ENCODE measurements at places on chromosomes 4 and X.
A peak's percentile ranks its signal among the peaks of the same experiment; 100 is the strongest.

GRCh38 chr4:152100379-152101201 lies 339.8 kb upstream of the GATB start:
- DNase-seq: no peak

DNA sequence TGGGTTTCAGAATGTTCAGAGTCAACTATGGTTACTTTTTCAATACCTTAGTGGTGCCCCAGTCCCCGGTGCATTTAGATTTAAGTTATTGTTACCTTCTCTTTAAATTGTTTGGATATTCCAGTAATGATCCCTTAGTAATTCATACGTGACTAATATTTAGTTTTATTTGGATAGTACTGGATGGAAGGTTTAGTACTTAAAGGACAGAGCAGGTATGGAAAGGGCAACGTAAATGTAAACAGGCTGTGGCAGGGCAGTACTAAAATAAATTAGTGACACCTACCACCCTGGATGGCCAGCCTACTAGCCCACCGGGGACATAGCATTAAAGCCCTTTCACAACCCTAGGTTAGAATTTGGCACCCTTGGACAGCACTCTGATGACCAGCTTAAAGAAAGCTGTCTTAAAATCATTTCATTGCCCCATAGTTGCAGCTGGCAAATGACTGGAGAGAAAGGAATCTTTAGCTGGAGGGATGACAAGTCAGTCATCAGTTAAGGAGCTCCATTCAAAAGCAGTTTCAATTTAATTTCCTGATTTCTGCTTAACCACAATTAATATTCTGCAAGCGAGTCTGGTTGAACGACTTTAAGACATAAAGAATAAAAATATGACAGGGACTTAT lies 16.4 kb downstream of the PLP1 start:
- peak; percentile 72 for DNase-seq

DNA sequence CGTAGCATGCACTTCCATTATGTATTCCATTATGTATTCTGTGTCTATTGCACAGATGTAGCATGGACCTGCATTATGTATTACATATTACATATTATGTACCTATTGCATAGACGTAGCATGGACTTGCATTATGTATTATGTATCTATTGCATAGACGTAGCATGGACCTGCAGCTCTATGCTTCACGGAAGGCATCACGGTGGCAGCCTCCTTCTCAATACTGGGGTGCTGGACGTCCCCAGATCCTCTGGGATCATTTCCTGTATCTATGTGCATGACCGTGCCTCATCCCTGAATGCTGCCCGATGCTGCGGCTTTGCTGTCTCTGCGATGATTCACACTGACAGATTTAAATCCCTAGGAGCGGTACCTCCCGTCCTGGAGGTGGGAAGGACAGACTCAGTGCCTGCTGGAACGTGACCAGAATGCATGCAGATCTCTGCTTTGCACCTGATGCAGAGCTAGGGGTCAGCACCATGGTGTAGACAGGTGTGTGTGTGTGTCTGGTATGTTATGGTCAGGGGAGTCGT lies 317.5 kb downstream of the DHRSX start:
- DNase-seq: no peak

GRCh38 chr4:77801260-77801608 lies 17.9 kb downstream of the CNOT6L start:
- no peak for DNase-seq

DNA sequence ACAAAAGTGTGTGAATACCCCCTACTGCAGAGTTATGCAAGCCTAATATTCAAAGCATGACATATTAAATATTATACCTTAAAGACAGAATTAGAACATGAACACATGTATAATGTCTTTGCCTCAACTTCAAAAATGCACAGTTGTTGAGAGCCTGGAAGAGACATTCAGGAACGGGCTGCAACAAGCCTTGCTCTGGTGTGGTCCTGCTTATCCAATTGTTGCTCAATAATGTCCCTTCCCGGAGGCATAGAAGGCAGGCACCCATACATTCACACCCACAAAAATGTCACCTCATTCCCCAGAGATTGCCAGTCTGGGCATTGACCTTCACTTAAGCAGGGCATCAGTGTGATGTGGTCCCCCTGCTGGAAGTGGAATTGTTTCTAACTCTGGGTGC lies 238.8 kb downstream of the CBR4 start:
- DNase-seq: no peak

GRCh38 chr4:184100297-184100885 lies 117.3 kb downstream of the ENPP6 start:
- DNase-seq: peak; percentile 24

DNA sequence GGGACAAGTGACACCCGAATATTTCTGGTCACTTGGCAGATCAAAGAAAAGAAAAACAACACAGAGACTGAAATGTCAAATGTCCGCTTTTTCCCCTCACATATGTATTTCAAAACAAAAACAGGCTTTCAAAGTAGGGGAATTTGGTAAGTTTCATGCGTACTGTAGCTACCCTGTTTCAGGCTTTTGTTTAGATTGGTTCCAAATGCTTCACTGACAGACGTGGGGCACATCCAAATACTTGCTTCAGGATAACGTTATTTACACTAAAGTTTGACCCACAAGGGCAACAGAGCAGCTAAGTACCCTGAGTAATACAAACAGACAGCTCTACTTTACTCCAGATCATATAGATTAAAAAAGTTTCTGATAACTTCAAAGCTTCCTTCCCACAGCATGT lies 804.5 kb upstream of the POU3F4 start:
- no peak for DNase-seq

DNA sequence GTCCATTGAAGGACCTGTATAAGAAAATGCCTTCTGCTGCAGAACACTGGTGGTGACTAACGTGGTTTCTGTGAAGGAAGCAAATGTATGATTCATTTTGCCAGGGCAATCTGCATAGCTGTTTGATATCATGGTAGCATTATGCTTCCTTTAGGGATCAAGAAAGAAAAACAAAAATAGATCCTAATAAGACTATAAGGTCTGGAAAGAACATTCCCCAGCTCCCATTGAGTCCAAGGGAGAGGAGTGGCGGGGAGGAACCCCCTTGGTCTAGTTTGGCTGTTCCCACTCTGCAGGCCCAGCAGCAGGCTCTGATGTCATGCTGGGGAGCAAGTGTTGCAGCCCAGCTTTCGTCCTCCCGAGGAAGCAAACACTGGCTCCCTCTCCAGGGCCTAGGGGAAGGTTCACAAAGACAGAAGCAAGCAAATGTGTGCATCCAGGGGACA lies 154.5 kb upstream of the GALNT7 start:
- DNase-seq: peak; percentile 85

DNA sequence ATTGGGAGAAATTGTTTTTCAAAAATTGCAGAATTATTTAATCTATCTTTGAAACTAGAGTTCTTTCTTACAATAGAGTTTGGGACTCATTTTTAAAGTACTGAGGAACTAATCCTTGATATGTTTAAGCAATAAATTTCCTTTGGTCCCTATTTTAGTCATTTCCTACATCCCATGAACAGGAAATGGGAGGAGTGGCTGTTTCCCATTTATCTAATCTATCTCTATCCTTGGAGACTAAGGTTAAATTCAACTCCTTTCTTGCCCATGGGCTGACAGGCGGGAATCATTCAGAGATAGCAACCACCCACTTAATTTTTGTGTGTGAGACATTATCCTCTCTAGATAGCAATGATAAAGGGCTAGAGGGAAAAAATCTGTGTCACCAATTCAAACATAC lies 131.6 kb upstream of the EMCN start:
- no peak for DNase-seq

DNA sequence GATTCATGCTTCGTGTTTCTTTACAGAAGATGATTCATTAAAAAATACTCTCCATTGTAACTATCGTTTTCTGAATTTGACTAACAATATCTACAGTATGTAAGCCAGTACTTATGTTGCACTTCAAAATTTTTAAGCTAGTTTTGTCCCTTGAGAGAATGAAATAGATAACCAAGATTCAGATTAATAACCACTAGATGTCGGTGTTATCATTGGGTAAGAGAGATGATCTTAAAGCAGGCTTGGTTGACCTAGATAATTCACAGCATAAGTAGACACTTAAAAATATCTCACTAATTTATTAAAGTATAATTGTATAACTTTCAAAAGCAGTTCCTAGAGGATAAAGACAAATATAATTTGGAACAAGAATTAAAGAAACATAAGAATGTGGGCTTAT lies 430.9 kb downstream of the C4orf33 start:
- DNase-seq: no peak

DNA sequence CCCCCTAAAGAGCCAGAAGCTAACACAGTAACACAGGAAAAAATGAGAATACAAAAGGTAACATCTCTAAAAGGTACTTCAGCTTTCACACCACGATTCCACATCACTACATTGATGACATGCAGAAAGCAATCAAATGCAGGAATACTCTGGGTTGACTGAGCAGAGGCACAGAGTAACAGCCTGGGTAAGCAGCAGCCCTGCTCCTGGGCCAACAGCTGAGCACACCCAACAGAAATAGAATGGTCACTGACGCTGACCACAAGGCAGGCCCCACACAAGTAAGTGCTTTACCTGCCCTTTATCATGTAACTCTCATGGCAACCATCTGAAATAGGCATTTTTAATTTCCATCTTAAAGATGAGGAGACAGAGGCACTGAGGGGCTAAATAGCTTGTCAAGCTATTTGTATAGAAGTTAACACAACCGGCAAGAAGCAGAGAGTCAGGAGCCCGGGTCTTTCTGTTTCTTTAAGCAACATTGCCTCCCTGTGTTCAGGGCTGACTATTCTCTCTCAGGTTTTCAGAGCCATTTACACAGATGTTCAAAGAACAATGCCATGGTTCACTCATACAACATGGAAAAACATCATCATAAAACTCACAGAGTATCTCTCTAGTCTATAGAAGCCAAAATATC lies 168.9 kb downstream of the ZNF674 start:
- peak; percentile 58 for DNase-seq

GRCh38 chr4:44016570-44017421 lies 431.8 kb downstream of the KCTD8 start:
- DNase-seq: no peak

DNA sequence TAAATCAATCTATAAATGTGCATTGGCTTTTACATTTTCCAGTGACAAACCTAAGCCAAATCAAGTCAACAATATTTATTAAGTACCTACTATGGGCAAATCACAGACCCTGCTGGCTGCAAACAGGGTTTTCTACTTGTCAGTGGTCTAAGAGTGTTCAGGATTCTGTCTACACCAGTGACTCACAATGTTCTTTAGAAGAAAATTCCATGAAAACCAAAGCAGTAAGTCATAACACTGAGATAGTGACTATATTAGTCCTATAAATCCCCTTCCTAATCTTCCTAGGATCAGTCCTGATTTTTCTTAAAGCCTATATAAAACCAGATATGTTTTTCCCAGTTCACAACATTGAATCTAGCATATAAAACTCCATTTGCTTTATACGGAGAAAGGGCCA lies 69.7 kb downstream of the PPP3CA start:
- peak; percentile 85 for DNase-seq

DNA sequence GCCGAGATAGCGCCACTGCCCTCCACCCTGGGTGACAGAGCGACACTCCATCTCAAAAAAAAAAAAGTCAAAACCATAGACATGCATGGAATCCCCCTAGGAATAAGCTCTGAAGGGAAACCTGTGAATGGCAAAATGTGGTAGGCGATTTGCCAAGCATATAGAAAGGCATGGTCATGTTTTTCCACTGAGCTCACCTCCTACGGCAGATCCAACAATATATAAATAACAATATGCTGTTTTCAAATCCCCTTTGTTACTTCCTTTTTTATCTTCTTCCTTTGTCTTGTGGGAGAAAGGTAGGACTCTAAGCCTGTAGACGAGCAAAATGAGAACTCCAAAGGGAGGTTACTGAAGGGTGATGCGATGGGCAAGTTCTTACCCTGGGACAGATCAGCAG lies 219.0 kb downstream of the PALLD start:
- DNase-seq: no peak

GRCh38 chr4:110637408-110638088 lies 14.7 kb upstream of the PITX2 start:
- peak; percentile 54 for DNase-seq

- peak; percentile 1 for DNase-seq
These were observed 56.6 kb upstream of the CHRDL1 start for GRCh38 chrX:110852180-110852579.

- DNase-seq: peak; percentile 62
These were observed 21.8 kb downstream of the HAUS3 start for GRCh38 chr4:2220016-2220630.

DNA sequence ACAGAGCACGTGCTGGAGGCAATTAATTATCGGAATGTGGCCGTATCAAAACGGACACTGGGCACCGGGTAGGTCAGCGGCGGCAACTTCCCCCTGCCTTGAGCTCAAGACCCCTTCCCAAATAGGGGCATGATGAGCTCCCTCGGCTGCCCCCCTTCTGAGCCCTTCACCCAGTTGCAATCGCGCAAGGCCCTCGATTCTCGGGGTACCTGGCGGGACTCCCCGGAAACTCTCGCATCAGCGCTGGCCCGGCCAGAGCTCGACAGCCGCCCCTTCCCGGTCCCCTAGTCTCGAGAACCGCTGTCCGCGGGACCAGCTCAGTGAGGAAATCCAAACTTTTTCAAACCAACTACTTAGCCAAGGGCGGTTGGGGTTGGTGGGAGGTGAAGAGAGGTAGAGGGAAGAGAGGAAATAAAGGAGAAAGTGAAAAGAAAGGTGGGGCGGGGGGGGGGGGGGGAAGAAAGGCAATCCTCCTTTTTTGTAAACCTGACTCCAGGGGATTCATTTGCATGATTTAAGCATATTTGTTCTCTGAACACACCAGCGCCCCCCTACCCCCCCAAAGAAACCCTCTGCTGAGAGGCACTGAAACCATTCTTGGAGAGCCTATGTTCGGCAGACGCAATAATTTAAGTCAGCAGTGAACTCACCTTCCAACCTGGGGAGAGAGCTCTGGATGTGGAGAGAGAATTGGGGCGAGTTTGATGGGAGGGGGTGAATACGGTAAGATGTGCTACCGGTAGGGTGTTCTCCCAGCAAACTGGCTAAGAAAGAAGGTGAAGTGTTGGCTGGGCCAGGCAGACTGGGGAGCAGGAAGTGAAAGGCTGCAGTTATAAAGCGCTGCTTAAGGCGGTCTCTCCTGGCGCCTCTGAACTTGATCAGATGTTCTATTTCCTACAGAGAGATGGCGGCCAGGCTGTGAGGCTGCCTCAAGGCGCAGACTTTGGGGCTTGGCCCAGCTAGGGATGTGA lies 2.0 kb upstream of the ZIC3 start:
- no peak for DNase-seq

GRCh38 chr4:105896461-105896942 lies 1.2 kb downstream of the NPNT start:
- DNase-seq: no peak

Data from fibroblast of skin of back (primary cell).